ENCODE measurements at places on chromosomes 2 and 18.

- no peak for DNase-seq
Measured at GRCh38 chr18:77223221-77223639, 26.4 kb upstream of the GALR1 start.

DNA sequence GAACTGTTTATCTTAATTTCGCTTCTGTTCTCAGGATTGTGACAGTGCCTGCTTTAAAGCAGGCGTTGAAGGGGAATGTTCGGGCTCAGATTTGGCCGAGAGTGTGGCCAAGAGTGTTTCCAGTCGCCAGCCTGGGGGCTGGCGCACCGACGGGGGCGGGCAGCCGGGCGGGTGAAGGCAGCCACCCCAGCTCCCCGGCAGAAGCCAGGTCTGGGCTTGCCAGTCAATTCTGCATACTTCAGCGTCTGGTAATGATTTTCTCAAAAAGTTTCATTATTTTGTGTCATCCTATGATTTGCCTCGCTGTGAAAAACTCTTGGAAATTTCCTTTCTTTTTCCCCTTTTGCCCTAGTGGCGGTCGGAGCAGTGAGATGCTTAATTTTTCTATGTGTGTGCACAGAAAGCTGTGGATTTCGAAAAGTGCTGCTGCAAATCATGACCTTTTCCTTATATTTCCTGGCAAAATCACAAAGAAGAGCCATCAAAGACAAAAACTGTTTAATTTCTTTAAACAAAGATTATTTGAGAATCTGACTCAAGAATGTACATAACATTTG, 856 bp downstream of the FAM228A start:
- no peak for DNase-seq

DNA sequence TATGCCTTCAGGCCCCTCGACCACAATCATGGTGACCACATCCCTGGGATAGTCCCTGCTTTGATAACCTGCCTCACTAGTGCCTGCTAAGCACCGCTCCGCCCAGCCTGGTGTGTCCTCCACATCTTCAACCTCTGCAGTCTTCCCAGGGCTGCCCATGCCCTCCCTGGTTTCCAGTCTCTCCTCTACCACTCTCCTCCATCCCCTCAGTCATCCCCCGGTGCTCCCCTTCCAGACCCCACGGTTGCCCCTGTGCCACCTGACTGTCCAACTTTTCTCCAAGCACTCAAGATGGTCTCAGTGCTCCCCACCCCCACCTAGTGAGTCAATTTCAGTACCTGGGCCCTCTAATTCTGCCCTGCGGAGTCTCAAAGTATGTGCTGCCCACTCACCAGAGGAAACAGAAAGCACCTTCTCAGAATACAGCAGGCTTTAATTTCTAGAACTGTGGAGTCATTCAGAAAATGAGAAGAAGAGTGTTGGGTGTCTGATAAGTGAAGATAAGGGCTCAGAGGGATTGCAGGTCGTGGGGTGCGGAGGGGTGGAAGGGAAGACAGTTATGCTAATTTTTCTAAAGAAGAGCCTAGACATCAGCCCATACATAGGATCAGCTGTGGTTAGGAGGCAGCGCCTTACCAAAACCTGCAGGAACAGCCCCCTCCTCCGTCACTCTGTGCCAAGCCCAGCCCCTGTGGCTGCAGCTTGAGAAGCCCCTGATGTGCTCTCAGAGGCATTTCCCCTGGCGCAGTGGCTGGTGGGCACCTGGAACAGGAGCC, 53.6 kb upstream of the CAB39 start:
- peak; percentile 86 for DNase-seq

GRCh38 chr2:109261906-109262631, 133.1 kb downstream of the SH3RF3 start:
- DNase-seq: no peak

GRCh38 chr2:199903111-199903510, 8.0 kb upstream of the C2orf69 start:
- no peak for DNase-seq

GRCh38 chr18:55287149-55287806, 300.7 kb downstream of the TCF4 start:
- no peak for DNase-seq

DNA sequence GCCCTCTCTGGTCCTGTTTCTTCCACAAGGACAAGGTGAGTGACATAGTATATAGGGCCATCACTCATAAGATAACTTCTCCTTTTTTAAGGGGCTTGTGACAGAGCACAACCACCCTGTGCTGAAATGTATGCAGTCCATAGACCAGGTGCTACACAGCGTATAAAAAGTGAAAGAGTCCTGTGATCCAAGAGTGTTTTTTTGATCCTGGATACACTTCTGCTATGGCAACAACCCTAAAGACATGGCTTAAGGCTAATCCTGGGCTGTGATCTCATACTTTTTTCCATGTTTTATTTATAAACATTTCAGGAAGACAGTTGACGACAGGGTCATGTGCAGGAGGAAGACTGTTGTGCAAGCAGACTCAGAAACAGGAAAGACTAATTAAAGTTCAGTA, 400.5 kb upstream of the TCF4 start:
- no peak for DNase-seq

GRCh38 chr2:237330541-237330940, 83.4 kb downstream of the COL6A3 start:
- DNase-seq: no peak

DNA sequence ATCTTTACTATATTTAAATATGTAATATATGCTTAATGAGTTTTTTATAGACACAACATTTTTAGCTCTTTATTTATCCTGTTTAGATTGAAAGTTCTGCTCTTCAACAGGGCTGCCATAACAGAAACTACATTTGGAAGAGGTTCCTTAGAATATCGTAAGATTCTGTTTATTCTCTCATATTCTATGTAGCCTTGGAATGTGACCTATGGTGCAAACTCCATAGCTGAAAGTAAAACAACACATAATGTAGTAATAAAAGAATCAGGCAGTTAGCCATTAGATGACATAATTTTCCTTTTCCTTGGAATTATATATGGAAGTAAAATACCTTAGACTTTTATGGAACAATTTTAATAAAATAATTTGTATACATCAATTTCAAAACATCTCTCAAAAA, 91.3 kb downstream of the ZNF804A start:
- no peak for DNase-seq

GRCh38 chr2:136281281-136282114, 163.5 kb upstream of the CXCR4 start:
- DNase-seq: peak; percentile 31

DNA sequence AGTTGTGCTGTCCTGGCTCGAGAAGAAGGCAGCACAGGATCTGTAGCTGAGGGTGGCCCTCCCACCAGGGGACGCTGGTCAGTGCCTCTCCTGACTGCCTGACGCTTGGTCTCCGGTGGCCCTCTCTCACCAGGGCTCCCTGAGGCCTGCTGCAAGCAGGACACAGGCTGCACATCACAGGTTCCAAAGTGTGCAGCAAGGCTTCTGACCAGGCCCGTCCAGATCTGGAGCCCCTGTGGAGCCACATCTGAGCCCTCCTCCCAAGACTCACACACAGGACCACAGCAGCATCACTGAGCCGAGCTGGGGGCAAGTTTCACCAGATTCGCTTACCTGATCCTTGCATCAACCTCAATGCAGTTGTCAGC, 12.1 kb downstream of the AMER3 start:
- no peak for DNase-seq

GRCh38 chr2:136282251-136282650, 164.3 kb upstream of the CXCR4 start:
- DNase-seq: no peak

GRCh38 chr2:198966269-198966668, 491.5 kb downstream of the SATB2 start:
- DNase-seq: no peak

GRCh38 chr18:9647496-9648323, 33.4 kb upstream of the PPP4R1 start:
- no peak for DNase-seq

DNA sequence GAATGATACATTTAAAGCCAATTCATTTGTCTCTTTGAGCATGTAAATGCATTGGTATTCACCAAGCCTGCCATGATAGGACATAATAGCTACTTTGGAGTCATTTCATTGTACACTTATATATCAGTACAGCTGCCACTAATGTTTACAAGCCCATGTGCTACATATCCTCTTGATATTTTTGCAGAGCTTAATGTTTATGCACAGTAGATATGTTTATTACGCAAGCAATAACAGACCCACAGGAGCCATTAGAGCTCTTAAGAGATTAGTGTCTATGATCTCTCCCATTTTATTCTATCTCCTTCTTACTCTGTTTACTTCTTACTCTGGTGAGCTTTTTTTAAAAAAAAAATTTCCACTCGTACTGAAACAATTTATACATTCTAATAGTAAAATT, 1132.1 kb upstream of the ZEB2 start:
- no peak for DNase-seq

DNA sequence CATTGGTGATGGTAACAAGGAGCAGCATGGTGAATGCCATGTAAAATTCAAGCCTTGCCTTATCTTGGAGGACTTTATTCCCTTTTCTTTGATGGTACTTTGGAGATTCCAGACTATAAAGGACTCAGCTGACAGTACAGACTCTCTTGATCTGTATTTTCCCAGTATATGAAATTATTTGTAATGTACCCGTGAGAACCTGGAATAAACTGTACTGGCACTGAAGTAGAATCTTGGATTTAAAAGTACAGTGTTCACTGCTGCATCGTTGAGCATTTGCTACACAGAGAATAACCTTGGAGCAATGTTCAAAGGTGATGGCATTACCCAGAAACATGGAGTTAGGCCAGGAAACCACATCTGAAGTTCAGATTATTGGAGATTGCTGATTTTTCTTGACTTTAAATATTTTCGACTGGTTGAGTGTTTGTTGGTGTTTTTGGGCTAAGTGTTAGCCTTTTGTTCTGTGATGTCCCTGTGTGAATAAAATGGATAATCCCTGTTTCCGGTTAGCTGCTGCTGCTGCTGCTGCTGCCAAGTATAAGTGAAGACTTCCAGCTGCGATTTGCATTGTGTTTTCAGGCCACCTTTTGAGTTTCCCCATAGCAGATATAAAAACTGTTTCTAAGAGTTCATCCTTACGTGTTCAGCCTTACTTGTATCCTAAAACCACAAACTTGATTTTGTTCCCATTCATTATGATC, 122.0 kb downstream of the SPTBN1 start:
- no peak for DNase-seq

- no peak for DNase-seq
Measured at GRCh38 chr2:162473986-162474385, 130.1 kb downstream of the GCA start.

- DNase-seq: no peak
Measured at GRCh38 chr2:75194184-75194868, 5.0 kb downstream of the TACR1 start.

DNA sequence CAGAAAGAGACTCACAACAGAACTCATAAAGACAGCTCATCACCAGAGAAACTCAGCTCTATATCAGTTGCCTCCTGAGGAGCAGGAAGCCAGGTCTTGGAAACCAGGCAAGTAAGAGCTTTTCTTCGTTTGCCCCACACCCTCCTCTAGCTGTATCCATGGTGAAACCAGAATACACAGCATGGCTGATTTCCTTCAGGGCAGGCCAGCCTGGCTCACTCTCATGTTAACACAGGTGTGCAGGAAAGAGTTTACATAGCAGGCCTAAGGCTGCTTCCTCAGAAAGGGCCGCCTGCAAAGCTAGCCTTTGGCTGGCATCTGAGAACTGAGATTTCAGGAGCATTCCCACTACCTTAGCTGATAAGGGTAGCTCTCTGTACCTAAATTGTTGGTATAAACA, 65.7 kb downstream of the KLHL14 start:
- DNase-seq: no peak

- DNase-seq: no peak
Measured at GRCh38 chr2:17272652-17273525, 245.4 kb downstream of the RAD51AP2 start.

GRCh38 chr18:3388980-3389379, 61.0 kb upstream of the TGIF1 start:
- no peak for DNase-seq

GRCh38 chr2:236714080-236714479, 144.5 kb downstream of the ACKR3 start:
- no peak for DNase-seq

DNA sequence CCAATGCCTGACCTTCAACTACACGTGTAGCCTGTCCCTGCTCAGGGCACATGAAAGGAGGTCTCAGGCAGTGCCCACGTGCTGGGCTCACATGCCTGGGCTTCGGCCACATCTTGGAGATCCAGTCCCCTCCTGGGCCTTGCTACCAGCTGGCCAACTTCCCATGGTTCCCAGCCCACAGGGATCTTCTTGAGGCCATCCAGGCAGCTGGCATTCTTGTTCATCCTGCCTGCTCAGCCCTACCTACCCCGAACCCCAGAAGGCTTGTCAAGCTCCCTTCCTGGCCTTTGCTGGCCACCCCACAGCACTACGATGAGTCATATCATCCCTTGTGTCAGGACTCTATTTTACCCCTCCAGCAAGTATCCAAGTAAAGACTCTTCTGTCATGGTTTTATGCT, 97.1 kb downstream of the ZBTB7C start:
- DNase-seq: no peak

GRCh38 chr18:11955239-11956029, 25.9 kb upstream of the IMPA2 start:
- DNase-seq: no peak

GRCh38 chr18:10259901-10260300, 194.5 kb upstream of the APCDD1 start:
- DNase-seq: no peak

GRCh38 chr2:205984381-205984780, 101.6 kb downstream of the INO80D start:
- DNase-seq: peak; percentile 9

DNA sequence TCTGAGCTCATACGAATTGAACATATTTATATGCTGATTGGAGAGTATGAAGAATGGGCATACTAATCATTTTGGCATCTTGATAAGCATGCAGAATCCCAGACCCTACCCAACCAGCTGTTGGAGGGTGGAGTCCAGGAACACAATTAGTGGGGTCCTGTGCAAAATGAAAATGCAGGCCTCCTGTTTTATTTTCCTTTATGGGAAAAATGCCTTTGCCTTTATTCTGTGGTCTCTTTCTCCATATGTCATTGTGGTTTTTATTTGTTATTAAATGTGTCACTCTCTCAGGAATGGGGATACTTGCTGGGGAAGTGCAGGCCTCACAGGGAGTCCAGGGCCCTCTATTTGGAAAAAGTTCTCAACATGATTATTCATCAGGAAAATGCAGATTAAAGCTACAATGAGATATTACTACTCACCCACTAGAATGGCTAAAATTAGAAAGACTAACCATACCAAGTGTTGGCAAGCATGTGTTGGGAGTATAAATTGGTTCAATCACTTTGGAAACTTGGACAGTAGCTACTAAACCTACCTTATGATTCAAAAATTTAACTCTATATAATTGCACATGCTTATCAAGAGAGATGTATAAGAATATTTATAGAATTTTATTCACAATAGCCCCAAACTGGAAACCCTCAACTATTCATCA, 223.1 kb upstream of the FBXO11 start:
- DNase-seq: no peak

DNA sequence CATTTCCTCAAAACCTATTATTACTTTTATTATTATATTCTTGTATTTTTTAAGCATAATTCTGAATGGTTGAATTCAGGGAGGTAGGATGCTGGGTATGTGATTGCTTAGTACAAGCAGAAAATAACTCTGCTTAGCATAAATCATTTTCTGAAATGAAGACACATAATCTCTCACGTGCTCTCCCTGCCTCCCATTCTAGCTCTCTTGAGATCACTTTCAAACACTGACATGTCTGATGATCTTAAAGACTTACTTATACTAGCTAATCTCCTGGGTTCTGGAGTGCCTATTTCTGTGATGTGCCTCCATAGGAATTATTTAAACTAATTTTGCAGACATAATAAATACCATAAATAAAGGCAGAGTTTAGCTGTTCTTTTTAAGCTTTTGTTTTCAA, 1136.0 kb downstream of the SUCLG1 start:
- no peak for DNase-seq

All from GM06990 (cell line).